ENCODE measurements at places on chromosomes 2 and 18. TPM values are rescaled to one million over a fixed set of nuclear protein-coding genes. Genes with fewer than 3 reads are reported as not detected.

DNA sequence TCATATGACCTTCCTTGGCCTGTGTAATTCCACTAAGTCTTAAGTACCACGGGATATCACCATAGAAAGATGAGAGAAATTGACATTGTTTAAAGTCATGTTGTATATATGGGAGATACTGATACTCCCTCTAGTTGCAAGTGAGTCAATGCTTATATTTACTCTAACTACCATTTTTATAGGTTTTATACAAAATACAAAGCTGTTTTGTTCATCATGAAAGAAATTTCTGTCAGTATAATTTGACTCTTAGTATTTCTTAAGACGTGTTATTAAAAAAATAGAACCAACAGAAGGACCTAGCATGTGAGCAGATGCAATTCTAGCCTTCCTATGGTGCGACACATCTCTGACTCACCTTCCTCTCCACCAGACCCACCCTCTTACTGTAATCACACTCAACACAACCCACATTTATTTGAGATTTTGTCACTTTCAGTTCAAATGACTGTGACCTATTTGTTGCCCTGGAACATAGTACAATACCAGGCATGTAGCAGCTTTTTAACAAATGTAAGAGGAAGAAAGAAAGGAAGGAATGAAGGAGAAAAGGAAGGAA, 453.1 kb downstream of the CMPK2 start:
- peak; percentile 18 for DNase-seq

DNA sequence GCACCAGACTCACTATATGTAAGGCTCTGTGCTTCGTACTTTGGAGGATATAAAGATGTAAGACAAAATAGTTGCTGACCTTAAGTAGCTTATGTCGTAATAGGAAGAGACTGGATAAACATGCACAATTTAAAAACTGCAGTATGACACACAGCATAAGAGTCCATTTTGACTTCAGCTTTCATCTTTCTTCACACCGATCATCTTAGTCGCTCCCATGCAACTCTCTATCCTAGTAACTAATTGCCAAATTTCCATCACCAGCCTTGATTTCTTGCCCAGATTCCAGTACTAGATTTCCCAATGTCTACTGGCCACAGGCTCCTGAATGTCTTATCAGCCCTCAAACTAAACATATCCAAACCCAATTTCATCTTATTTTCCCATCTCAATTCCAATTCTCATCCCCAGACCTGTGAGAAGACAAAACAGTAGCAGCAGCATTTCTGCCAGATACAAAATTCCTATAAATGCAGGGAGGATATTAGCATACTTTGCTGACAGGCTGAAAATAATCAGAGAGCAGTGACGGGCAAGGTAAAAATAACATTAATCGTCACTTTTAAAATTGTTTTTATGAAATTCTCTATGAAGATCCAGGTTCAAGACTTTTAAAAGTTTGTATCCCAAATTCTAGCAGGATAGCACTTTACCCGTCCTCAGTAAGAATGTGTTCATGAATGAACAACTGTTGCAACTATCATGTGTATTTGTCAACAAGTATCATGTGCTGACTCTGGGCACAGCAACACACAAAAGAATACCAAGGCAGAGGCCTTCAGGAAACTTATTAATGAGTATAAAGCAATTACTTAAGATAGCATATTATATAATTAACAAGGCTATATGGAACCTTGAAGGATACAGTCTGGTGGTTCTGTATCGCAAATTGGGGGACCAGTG, 42.2 kb downstream of the KIDINS220 start:
- no peak for DNase-seq

GRCh38 chr18:41038071-41038470, 917.0 kb upstream of the PIK3C3 start:
- DNase-seq, result no peak

Gene ONECUT2
- total RNA-seq, result 0.46 TPM

Gene LRP2
- 0.21 TPM for total RNA-seq

Gene TEKT4
- total RNA-seq, result not detected

Gene GPR35
- 1.3 TPM for total RNA-seq
